NCI-H1105 (cell line): ENCODE measurements at places on chromosomes 2 and 18.

DNA sequence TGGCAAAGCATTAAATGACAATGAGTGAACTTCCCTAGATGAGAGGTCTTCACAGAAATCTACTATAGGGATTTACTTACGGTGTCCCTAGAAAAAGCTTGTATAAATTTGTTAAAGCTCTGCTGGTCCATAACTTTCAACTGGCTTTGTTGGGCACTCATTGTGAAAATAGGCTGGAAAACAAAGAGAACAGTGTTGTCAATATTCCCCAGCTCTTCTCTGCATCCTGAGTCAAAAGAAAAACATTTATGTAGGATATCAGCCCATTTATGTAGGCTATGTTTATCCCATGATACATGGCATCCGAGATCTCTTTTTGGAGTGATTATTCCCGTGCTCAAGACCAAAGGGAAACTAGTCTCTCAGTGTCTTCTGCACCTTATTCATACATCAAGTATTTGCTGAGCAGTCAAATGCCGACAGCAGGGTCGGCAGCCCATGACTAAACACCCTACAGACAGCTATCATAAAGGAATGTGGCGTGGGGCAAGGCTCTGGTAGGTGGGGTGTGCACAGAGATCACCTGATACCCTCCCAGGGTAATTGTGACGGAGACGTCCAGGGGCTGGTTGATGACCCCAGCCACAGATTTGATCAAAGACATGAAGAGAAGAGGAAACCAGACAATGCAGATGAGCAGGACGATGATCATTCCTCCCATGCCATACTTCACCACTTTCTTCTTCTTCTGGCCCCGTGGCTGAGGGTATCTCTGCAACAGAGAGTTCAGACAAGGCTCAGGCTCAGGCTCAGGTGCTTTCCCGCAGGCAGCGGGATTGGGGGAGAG is 155.9 kb downstream of the NAPG start:
- DNase-seq, result no peak

- no peak for DNase-seq
These were observed 284.8 kb downstream of the BCL11A start for GRCh38 chr2:60268661-60269060.

DNA sequence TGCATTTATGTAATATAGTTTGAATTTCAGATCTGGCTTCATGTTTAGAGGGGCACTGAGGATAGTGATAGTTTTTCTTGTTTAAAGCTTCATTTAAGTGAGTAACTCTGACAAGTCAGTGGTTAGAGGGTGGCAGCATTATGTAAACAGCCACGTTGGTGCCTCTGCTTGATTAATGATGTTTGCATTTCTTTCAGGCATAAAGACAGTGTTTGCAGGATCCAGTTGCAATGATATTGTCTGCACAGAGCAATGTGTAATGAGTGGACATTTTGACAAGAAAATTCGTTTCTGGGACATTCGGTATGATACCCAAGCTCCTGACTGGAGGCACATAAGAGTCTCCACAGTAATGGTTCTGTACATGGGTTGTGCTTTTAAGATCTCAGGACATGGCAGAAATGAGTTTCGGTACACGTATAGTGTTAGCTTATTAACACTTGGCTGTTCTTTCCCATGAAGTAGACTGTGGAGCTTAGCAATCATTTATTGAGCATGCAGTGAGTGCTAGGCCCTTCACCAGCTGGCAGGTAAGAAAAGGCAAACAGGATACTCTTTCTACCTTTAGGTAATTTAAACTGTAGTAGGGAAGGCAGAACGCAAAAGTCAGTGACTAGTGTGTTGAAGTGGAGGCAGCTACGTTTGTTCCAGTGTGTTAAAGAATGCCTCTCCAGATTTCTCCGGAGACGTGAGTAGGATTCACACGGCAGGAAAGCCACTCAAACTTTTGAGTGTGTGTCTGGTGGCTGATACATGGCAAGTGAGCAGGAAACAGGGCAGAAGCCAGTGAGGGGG is 17.4 kb upstream of the SAG start:
- no peak for DNase-seq

DNA sequence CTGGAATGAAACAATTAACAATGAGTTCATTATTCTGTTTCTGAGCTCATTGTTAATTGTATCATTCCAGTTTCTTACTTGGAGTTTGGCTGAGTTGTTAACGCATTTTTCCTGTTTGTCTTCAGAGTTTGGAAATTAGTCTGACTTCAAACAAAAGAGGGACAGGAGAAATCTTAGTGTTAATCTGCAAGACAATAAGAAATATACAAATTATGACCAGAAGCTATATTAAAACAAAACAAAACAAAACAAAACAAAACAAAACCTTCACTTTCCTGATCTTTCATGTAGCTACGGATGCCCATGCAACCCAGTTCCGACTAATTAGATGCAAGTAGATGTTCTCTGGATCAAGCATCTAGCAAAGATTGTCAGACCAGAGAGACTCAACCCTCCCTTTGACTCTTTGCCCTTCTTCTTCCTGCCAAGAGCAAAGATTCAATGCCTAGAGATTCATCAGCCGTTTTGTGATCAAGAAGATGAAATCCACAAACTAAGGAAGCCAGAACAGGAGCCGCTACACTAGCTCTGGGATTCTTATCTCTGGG is 686.2 kb upstream of the FSHR start:
- no peak for DNase-seq

GRCh38 chr2:233369897-233370685 is 15.8 kb downstream of the DGKD start:
- no peak for DNase-seq

DNA sequence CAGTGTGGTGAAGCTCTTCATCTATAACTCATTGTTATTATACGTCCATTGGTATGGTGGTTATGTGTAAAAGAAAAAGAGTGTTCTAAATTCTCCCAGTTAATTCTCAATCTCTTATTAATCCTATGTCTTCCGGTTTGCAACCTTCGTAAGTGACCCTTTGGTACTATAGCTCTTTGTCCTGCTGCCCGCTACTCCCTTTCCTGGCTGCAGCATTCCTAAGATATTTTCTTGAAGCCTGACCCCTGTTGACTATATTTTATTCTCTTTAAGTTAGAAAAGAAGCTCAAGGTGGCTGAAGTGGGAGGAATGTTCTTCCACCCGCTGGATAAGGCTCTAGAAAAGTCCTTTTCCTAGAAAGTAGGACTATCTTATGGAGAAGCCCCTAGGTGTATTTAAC is 684.8 kb downstream of the SOCS6 start:
- no peak for DNase-seq

- no peak for DNase-seq
These were observed 115.1 kb upstream of the ST6GAL2 start for GRCh38 chr2:107001062-107001461.
